ENCODE measurements at places on chromosomes 2 and 18.

- DNase-seq, result no peak
These were observed 69.5 kb downstream of the TPGS2 start for GRCh38 chr18:36759167-36759776.

DNA sequence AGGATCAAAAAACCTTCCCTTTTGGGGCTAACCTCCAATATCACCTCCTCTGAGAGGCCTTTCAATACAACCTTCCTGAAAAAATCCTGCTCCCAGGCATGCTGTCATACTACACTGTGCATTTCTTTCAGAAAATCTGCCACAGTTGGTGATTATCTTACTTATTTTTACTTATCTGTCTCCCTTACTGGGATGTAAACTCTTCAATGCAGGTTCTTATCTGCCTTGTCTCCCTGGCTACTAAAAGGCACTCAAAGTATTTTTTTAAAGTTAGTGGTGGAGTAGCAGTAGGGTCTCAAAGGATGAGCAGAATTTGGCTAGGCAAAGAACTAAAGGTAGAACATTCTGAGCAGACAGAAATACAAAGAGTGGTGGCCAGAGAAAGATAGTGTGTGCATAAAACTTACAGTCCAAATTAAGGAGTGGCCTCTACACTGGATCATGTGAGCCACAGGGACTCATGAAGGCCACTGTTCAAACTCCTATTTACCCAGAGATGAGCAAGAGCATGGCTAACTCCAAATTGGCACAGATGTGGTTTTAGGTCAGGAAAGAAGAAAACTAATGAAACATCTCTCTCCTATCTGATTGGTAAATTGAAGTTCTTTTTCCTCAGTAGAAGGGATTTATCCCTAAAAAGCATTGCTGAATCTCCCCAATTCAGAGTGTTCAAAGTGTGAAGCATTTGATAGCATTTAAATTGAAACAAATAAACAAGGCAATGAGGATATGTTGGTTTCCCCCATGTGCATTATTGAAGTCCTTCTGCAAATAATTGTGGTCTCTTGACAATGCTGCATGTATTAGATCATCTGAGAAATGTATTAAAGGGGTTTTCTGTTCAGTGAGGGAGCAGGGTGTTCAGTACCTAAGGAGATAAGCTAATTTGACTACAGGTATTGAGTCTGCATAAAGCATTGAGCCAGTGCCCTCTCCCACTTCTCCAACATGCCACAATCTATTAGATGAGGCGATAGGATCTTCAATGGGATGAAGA is 285.5 kb downstream of the MREG start:
- DNase-seq, result no peak

DNA sequence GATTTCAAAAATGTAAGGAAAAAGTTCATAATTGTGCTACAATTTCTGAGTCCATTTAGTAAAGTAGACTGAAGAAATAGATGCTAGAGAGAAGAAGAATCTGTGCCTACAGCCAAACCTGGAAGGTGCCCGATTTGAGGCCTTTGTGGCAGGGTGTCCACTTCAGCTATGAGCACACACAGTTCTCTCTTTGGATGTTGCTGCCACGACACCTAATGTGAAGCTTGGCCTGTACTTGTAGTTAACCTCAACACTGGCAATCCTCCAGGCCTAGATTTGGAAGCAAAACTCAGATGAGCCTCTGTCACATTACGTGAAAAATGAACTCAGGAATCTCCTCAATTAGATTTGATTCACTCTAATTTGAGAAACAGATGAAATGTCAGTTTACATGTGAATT is 90.1 kb upstream of the LRP1B start:
- DNase-seq, result no peak

DNA sequence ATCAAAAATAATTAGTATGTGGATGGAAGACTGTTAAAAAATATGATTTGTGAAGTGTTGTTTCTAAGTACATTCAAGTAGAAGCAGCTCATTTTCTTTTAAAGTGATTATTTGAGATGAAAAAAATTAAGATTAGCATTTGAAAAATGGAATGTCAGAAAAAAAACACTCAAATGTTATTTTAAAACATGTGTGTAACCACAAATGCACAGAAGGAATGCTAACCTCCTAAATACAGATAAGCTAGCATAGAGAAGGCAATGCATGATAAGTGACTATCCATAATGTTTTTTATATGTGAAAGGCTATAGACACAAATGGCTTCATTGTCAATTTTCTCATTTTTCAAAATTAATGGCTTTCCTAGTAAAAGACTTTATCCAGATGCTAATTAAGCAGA is 198.9 kb downstream of the NYAP2 start:
- DNase-seq, result no peak

- DNase-seq, result peak; percentile 89
These were observed 10.3 kb downstream of the PTPRN start for GRCh38 chr2:219298759-219299371.

DNA sequence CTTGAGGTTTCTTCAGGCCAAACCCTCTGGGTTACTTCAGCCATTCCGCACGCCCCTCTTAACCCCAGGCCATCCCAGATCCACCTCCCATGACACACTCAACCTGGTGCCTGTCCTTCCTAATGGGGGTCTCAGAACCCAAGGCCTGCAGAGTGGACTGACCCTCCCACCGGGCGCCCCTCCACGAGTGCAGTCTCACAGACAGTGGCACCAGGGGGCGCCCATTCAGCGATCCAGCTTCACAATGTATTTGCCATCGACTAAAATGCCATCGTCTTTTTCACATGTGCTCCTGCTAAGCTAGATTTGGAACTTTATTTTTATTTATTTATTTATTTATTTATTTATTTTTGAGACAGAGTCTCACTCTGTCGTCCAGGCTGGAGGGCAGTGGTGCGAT is 38.5 kb downstream of the INPP5D start:
- peak; percentile 62 for DNase-seq

- DNase-seq, result no peak
These were observed 7.6 kb upstream of the PLB1 start for GRCh38 chr2:28488083-28488830.

GRCh38 chr2:54329482-54330161 is 73.6 kb upstream of the TSPYL6 start:
- DNase-seq, result no peak

DNA sequence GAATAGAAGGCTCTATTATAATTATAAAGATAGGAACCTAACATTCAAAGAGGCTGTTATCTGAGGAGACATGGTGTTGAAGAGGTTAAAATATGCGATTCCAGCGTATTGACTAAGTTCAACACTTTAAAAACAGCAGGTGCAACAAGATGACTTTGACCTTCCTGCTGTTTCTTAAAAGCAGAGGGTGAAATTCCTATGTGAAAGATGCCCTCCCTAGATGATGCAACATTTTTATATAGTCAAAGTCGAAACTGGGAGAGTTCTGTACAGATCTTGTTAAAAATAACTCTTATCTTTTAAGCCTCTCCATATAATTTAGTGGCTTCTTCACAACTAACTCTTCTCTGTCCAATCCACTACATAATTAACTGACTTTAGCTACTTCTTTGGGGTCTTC is 4.4 kb upstream of the ACKR3 start:
- DNase-seq, result no peak

DNA sequence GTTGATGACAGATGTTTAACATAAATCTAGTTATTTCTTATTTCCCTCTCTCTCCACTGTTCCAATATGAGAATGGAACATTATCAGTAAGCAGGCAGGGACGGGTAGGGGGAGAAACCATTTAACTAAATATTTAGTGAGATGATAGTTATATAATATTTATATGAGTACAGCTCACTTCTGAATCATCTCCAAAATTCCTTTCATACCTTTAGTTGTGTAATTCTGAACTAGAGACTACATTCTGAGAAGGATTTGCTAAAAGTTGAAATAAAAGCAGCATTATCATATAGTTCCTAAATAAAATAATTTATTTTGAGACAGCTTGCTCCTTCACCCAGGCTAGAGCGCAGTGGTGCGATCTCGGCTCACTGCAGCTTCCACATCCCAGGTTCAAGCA is 41.4 kb downstream of the B4GALT6 start:
- DNase-seq, result no peak

- no peak for DNase-seq
These were observed 28.1 kb downstream of the COBLL1 start for GRCh38 chr2:164813535-164813934.

DNA sequence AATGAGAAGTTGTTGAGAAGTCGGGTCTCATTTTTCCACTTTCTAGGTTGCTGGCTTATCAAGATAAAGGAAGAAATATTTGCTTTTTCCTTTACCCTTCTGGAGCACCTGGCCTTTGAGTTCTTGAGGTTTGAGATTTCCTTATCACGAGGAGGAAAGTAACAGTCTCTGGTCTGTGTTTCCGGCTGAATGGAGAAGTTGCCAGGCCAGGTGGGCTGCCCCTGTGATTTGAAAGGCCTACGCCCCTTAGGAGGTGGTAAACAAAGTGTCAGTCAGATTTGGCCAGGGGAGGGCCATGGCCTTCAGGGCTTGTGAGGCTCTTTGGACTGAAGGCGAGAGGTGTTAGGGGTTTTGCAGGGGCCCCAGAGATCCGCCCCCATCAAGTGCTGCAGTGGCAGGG is 156.7 kb upstream of the HAAO start:
- no peak for DNase-seq

GRCh38 chr18:44246001-44246400 is 434.7 kb upstream of the SETBP1 start:
- DNase-seq, result no peak

DNA sequence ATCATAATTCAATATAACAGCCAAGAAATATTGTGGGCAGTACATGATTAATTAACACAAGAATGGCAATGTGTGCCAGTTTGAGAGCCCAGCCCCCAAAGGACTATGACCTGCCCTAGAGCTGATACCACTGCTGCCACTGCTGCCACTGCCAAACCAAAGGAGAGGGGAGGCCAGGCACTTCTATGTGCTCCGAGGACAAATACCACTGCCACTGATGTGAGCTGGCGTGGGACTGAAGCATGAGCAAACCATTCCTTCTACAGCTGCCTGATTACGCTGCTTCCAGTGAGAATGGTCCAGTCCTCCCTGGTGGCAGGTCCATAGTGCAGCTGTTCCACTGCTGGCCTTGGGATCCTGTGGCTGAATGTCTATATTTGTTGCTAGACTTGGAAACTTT is 392.2 kb downstream of the CCDC85A start:
- no peak for DNase-seq

- no peak for DNase-seq
These were observed 206.2 kb downstream of the SRBD1 start for GRCh38 chr2:45404807-45405297.

GRCh38 chr2:72138921-72139381 is 8.7 kb downstream of the CYP26B1 start:
- peak; percentile 21 for DNase-seq

DNA sequence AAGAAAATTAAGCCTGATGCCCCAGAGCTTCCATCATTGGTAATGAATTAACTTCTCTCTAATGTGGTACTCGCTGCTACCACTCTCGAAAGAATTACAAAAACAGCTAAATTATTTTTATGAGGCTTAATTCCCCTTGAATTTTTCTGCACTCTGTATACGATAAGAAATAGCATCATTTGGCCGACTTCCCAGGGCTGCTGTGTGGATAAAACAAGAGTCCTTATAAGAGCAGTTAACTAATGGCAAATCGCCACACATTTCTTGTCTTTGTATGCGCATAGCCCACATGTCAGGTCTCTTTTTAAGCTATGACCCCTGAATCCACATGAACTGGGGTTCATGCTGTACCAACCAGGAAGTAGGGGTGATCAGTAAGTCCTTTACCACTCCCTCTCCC is 668.4 kb downstream of the TMEM182 start:
- DNase-seq, result no peak

- no peak for DNase-seq
These were observed 384.7 kb upstream of the ZEB2 start for GRCh38 chr2:144904612-144905011.

GRCh38 chr2:98455494-98455976 is 10.9 kb downstream of the INPP4A start:
- no peak for DNase-seq

GRCh38 chr18:49798001-49798400 is 15.3 kb downstream of the ACAA2 start:
- DNase-seq, result no peak

DNA sequence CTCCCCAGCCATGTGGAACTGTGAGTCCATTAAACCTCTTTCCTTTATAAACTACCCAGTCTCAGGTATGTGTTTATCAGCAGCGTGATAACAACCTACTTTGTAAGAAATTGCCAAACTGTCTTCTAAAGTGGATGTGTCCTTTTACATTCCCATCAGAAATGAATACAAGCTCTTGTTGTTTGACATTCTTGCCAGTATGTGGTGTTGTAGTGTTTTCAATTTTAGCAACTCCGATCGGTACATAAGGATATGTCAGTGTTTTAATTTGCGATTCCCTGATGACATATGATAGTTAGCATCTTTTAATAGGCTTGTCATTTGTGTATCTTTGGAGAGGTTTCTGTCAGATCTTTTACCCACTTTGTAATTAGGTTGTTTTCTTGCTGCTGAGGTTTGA is 1156.3 kb upstream of the CRIM1 start:
- DNase-seq, result no peak

GRCh38 chr2:120783371-120783791 is 47.7 kb downstream of the GLI2 start:
- DNase-seq, result no peak

- DNase-seq, result no peak
These were observed 14.5 kb downstream of the VIT start for GRCh38 chr2:36710858-36711515.

DNA sequence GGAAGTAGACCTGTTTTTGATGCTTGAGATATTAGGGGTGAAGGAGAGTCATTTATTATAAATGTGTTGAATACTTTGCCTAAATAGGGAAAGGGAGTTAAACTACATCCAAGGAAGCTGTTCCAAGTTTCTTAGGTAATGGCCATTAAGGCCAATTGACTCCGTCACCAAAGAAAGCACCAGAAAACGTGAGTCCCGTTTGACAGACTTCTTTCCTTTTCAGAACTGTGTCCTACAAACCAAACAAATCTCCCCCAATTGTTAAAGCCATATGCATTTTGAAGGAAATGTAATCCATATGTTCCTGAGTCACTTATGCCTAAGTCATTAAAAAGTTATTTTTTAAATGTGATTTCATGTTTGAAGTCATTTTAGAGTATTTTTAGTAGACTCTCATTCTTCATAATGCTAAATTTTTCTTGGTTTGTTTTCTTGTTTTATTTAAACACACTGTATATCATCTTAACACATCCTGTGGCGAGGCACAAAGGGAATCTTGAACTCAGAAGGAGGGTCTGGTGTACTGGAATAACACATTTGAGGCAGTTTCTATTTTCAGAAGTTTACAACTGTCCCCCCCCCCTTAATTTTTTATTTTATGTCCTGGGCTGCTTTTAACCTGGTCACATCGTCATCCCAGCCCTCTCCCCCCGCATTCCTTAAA is 133.7 kb downstream of the RHBDD1 start:
- no peak for DNase-seq

DNA sequence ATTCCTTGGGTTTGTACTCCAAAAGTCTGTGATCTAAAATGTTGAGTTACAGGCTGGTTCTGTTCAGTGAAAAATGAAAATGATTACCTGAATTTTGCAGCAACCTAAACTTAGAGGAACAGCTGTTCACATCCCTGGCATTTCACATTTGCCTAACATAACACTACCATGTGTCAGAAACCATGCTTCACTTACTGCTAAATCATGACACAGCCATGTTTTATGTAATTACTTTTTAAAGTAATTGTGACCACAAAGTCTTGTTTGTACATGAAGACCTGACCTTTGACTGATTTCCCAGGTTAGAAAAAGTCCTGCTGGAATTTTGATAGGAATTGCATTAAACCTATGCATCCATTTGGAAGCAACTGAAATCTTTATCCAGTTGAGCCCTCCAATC is 79.1 kb downstream of the FAM168B start:
- DNase-seq, result no peak

GRCh38 chr2:164906947-164907346 is 48.4 kb downstream of the SLC38A11 start:
- DNase-seq, result no peak

- DNase-seq, result no peak
These were observed 7.3 kb downstream of the TGIF1 start for GRCh38 chr18:3457261-3457724.

All from H9 (cell line).